Activated B cell treated with CpG ODN at 0.5 μM for 24 hours (primary cell): ENCODE measurements at places on chromosomes 6 and 20. TPM values are rescaled to one million over a fixed set of nuclear protein-coding genes. Genes with fewer than 3 reads are reported as not detected.

DNA sequence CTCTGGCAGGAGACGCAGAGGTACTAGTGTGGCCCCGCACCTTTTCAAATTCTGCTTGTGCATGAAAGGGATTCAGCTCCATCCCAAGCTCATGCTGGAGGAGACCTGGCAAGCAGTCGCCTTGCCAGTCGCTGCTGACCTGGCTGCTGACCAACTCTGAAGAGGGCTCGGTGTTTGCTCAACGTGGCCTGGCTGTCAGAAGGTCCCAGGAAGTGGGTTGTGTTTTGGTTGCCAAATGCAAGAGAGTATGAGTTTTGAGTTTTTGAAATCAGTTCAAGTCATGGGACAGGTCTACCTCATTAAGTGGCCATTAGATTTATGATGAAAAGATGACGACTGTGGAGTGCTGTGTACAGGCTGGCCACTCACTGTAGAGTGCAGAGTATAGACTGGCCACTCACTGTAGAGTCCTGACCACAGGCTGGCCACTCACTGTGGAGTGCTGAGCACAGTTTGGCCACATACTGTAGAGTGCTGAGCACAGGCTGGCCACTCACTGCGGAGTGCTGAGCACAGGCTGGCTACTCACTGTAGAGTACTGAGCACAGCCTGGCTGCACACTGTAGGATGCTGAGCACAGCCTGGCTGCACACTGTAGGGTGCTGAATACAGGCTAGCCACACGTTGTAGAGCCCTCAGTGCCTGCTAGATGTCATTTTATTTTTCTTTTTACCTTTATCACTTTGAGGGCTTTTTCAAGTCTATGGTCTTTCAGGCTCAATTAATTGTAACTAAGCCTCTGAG, 193.9 kb downstream of the ZNF217 start:
- no peak for DNase-seq

DNA sequence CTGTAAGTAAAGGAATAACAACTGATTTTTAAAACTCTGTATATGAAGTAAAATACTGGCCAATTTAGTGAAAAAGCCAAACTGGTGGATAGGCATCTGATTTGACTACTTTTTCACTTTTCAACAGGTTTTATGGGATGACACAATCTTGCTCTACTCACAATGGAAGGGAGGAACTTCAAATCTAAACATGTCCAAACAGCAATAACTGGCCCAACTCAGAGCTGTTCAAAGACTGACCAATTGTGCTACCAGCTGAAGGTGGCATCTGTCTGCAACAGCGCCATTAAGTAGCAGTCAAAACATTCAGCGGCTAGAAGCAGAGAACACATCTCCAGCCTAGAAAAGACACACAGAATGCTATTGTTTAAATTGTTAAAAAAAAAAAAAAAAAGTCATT, 44.6 kb downstream of the SESN1 start:
- DNase-seq, result no peak

GRCh38 chr20:58546416-58546711, 31.2 kb upstream of the APCDD1L start:
- DNase-seq, result no peak

GRCh38 chr20:39645131-39645530, 683.0 kb downstream of the DHX35 start:
- no peak for DNase-seq

The HTR1E gene
- not detected in 2 replicates for total RNA-seq

DNA sequence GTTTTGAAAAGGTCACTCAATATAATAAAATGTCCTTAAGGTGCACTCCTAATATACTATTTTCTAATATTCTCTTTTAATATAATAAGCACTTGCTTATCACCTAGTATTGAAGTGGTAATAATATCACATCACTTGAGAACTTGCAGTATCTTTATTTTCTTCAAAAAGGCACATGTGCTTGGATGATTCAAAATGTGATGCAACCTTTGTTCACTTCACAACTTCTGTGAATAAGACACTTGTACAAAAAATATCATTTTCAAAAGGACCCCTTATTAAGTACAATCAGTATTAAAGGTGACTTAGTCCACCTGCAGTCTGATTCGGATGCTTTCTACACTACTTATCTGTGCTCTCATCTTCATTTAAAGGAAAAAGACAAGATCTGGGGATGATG, 3.4 kb downstream of the PRELID3B start:
- no peak for DNase-seq

The CAGE1 gene
- 0.07 and 0.20 TPM in 2 replicates for total RNA-seq
